ENCODE measurements at places on chromosomes 11 and 22.

DNA sequence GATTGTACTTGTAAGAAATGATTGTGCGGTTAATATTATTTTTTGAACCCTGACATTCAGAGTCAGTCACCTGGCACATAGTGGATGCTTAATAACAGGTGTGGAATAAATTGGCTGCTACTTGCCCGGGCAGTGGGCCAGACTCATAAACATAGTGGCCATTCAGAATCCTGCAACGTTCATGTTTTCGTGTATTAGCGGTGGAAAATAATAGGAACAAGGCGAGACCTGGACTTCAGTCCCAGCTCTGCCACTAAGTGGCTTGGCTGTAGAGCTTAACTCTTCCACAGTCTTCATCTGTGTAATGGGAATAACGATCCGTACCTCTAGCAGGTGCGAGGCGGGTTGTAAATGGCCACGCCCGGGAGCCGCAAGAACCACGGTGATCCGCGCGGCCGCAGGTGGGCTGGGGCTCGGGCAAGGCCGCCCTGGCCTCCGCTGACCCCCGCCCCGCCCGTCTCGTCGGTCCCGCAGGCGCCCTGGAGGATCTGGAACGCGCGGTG, 761 bp upstream of the TMEM25 start:
- DNase-seq = no peak

- no peak for DNase-seq
These were observed 20.3 kb upstream of the PGM2L1 start for GRCh38 chr11:74418509-74418895.

GRCh38 chr22:44842417-44842816, 90.0 kb downstream of the ARHGAP8 start:
- DNase-seq = no peak

DNA sequence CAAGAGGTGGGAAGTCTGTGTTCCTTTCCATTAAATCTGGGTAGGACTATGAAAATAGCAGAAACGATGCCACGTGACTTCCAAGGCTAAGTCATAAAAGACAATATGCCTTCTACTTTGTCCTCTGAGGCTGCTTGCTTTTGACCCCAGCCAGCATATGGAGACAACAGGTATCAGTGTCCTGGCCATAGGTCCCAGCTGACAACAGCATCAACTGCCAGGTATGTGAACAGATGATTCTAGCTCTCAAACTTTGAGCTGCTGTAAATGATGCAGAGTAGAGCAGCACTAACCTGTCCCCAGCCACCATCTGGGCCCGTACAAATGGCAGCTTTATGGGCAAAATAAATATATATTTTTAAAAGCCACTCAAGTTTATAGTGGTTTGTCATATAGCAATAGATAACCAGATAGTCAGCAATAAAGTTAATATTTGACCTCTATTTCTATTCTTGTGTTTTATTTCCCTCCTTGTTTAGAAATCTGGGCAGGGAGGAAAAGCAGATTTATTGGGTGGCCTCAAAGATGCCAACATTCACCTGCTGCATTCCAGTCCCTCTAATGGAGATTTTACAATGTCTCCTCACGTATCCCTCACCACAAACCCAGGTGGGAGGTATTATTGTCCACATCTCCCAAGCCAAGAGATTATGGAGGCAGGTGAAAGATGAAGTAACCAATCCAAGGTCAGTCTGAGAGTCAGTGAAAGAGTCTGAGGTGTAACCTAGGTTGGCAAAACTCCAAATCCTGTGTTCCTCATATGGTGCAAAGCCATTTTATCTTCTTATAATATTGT, 209.6 kb upstream of the LARGE1 start:
- no peak for DNase-seq

DNA sequence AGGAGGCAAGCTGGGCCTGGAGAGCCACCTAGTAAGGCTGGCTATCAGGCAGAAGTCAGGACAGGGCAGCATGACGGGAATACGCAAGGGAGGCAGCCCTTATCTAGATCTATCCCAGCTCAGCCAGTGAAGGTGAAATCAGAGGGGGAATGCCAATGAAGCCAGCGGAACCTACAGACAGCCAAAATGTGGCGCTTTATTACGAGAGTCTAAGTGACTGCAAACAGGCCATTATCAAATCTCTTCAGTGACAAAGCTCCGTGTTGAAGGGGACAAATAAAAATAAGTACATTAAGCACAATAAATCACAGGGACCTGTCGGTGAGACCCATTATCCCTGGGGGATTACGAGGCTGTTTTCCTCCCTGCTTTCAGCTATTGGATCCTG, 22.8 kb downstream of the LARGE1 start:
- DNase-seq = peak; percentile 13

DNA sequence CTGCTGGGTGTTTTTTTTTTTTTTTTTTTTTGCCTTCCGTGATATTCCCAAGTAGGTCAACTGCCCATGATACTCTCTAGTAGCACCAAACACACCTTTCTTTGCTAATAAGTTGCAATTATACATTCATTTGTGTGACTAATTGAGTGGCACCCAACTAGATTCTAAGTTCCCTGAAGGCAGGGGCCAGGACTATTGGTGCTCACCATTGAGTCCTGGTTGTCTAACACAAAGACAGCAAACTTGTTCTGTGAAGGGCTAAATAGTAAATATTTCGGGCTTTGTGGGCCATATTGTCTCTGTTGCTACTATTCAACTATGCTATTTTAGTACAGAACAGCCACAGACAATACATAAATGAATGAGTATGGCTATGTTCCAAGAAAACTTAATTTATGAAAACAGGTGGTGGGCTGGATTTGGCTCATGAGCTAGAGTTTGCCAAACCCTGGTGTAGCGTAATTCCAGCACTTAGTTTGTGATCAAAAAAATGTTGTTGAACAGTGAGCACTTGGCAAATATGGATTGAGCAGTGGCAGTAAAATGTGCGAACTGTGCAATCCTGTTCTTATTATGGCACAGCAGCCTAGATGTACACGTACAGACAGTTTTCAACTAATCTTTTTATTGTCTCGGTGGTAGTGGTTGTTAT, 11.3 kb downstream of the ENDOD1 start:
- DNase-seq = no peak

DNA sequence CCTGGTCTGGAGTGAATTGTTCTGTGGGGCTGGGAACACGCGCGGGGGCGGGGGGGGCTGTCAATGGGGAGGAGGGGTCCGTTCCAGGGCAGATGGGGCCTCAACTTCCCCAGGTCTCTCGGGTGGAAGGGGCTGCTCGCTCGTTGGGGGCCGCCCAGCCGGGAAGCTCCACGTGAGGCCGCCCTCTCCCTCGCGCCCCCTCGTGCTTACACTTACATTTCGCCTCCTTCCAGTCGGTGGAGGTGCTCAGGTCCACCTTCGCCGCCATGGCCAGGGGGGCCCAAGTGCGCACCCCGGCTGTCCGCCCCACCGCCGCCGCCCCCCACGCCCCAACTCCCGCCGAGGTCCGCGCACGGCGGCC, 452 bp downstream of the MACROD1 start:
- DNase-seq = no peak

GRCh38 chr11:96465512-96465911, 75.7 kb downstream of the JRKL start:
- no peak for DNase-seq

DNA sequence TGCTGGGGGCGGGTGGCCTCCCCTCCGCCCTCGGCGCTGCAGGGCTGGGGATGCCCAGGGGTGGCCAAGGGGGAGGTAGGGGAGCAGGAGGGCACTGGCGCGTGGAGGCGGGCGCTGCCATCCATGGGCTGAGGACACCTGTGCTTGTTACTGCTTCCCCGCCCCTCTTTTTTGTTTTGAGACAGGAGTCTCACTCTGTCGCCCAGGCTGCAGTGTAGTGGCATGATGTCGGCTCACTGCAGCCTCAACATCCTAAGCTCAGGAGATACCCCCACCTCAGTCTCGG, 683 bp upstream of the FADS3 start:
- DNase-seq = no peak

GRCh38 chr11:76667271-76667818, 3.2 kb downstream of the LRRC32 start:
- DNase-seq = no peak

GRCh38 chr11:6497069-6497839, at the start of gene DNHD1:
TSS of gene DNHD1 (plus strand) at chr11:6497280. CDS start at chr11:6498216, 936 bp downstream.
- DNase-seq = no peak

DNA sequence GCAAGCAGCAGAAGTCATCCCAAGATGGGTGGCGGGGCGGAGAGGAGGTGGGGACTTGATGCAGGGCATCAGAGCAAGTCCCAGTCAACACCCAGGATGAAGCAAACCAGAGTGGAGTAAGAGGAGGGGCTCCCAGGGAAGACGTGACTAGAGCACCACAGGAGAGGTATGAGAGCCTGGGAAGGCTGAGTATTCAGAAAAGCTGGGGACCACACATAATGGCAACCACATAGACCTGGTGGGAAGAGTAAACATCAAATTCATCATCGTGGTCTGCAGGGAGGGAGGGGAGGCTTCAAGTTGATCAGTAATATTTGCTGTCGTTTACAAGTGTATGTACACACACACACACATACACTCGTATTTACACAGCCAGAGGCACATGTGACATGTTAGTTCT, 60.7 kb upstream of the CLTCL1 start:
- DNase-seq = no peak

DNA sequence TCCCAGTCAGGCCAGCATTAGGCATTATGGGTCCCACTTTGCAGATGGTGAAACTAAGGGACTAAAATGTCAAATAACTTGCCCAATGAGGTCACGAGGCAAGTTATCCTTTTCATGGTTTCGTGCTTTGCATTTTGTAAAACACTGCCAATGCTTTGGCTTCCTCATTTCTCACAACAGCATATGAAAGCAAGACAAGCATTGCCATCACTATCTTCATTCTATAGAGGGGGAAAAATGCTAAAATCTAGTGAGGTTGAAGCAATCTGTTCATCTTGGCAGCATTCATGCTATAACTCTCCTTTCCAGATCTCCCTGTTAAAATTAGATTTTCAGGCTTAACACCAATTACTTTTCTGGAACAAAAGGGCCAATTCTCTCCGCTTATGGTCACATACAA, 14.8 kb downstream of the FAM181B start:
- DNase-seq = no peak

DNA sequence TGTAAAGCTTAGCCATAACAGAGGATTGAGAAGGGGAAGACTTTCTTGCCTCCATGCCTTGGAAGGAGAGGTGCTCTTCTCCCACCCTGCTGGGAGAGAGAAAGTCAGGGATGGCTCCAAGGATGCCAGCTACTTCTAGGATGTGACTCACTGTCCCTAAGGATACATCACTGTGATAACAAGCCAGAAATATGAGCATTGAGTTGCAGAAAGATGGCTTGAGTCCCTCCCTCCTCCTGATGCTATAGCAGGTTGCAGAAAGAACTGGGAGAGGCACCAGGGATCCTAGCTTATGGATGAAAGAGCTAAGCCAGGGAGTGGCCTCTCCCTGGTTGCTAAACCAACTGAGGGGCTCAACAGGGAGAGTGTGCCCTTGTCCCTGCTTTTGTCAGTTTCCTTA, 27.8 kb upstream of the FJX1 start:
- DNase-seq = no peak

DNA sequence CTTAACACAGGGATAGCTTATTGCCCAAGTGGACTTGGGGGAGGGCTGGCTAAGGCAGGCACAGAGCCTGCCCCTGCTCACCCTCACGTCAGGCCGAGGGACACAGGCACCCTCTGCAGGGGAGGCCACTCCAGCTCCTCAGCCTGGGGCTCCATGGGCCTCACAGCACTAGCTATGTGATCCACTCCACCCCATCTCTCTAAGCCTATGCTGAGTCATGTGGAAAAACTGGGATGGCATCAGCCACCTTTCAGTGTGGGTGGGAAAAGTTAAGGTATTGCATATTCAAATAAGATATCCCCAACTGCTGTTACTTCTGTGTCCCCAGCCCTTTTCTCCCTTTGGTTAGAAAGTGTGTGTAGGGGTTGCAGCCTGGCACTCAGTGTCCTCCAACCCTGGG, 22.3 kb downstream of the RANGAP1 start:
- DNase-seq = no peak

- DNase-seq = no peak
These were observed 22.3 kb downstream of the MRPL21 start for GRCh38 chr11:68881320-68881719.

- no peak for DNase-seq
These were observed 75.4 kb downstream of the ZBTB16 start for GRCh38 chr11:114134870-114135269.

DNA sequence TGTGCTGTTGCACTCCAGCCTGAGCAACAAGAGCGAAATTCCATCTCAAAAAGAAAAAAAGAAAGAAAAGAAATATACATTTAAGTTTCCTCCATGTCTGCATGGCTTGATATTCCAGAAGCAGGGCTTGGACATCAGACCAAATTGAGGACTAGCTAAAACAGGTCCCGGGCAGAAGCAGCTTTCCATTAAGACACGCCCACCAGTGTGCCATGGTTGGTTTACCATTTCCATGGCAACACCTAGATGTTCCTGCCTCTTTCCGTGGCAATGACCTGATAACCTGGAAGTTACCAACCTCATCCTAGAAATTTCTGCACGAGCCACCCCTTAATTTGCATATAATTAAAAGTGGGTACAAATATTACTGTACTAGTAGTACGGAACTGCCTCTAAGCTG, 111.3 kb downstream of the NAT10 start:
- DNase-seq = no peak

GRCh38 chr11:93958991-93959390, 62.2 kb upstream of the HEPHL1 start:
- DNase-seq = no peak

GRCh38 chr22:38167988-38168407, 13.6 kb downstream of the PLA2G6 start:
- DNase-seq = no peak

GRCh38 chr22:31538815-31539214, 42.5 kb downstream of the SFI1 start:
- no peak for DNase-seq

GRCh38 chr11:77127920-77128691, at the start of gene MYO7A:
TSS of gene MYO7A (plus strand) at chr11:77128246. CDS start at chr11:77130635, 2,389 bp downstream.
- DNase-seq = no peak

DNA sequence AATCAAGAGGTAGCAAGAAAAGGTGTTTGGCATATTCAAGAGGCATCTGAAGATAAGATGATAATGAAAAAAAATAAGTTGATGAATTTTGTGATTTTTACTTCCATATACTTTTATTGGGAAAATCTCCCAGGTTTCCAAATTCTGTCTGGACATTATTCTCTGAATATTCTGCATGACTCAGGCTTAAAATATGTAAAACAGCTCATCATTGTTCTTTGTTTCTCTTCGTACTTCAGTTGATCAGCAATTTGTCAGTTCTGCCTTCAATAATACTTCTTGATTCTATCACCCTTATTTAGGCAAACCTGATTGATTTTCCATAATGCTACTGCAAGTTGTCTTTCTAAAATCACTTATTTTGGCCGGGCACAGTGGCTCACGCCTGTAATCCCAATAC, 30.2 kb downstream of the GTF2H1 start:
- no peak for DNase-seq

DNA sequence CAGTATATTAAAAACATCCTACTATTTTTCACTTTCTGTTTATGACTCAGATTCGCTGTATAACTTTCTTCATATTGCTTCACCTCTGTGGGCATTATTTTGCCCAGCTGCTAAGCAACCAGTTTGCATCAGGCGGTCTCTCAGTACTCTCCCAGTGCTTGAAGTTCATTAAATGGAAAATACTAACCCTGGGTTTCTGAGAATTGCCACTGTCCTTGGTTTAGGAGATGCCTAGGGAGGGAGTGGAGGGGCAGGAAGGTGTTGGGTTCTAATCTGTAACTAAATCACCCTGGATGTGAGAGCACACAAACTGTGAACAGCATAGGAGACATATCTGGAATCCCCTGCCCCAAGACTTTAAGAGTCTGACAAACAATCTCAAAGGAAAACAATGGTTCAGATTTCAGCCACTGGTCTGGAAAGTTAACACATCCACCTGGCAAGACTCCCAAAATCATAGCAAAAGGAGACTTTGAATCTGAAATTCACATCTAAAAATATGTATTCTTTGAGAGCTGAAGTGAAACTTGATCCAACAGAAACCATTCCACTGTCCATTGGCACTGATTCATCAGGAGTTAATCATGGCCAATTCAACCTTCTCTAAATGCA, 540.0 kb downstream of the SOX6 start:
- no peak for DNase-seq
